Inflammatory macrophage treated with lipopolysaccharide for 1 hour (primary cell): ENCODE measurements at places on chromosomes 4 and X.

DNA sequence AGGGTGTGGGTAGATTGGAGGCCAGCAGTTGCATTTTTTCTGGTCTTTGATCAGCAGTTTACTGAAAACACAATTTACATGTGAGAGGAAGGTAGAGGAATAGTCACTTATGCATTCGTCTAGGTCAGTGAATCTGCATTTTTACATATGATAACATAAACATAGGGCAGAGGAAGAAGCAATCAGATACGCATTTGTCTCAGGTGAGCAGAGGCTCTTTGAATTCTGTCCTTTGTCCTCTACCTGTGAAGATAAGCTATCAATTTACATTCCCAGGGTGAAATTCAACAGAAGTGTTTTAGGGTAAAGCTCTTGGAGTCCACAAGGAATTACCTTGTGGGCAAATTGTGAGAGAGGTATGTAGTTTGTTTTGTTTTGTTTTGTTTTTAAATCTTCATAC, 306.5 kb downstream of the MAGEB5 start:
- DNase-seq: no peak

GRCh38 chrX:20372533-20372932, 105.8 kb upstream of the RPS6KA3 start:
- DNase-seq: peak; percentile 71

GRCh38 chr4:169210504-169211118, 60.1 kb downstream of the SH3RF1 start:
- DNase-seq: peak; percentile 75

GRCh38 chr4:120874792-120875774, 47.4 kb downstream of the PRDM5 start:
- DNase-seq: no peak

DNA sequence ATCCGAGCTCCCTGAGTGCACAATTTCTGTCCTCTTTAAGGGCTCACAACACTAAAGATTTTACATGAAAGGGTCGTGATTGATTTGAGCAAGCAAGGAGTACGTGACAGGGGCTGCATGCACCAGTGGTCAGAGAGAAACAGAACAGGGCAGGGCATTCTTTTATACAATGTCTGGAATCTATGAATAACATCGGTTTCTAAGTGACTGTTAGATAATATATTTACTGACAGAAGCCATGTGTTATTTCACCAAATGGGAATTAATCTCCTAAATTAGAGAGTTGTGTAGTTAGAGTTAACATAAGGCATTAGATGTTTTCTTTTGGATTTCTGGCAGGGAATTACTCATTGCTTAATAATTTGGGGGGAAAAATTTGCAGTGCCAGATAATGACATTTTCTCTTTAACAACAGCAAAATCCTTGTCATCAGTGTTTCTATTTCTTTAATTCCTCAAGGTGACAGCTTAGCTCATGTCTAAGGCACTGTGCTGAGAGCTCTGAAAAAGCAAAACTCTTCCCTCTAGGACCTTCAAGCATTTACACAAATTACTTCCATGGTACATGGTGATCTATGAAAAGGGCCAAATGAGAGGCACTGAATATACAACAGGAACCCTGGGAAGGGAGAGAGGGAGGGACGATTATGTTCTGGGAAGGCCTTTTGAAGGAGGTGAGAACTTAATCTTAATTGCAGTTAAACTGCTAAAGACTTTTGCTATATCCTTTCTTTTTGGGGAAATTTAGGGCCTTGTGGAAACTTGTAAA, 145.0 kb downstream of the RTL3 start:
- DNase-seq: no peak

- no peak for DNase-seq
These were observed 93.6 kb upstream of the CPEB2 start for GRCh38 chr4:14908635-14909034.

GRCh38 chr4:183139058-183139750, 40.1 kb downstream of the WWC2 start:
- no peak for DNase-seq

DNA sequence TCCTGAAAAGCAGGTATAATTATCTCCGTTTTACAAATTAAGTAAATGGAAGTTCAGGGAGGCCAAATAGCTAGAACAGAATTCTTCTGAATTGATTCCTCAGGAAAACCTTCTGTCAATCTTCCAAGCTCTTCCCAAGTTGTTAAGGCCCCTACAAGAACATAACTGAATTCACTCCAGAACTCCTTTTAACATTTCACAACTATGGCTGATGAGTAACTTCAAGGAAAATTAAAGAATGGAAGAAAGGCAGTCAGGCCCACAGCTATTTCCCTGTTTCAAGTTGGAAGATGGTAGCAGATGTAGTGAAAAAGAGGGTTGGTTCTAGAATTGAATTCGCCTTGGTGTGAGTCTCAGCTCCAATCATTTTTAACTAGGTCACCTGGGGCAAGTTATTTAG, 15.9 kb downstream of the SETD7 start:
- no peak for DNase-seq

GRCh38 chr4:142373610-142374009, 472.5 kb downstream of the INPP4B start:
- DNase-seq: no peak

GRCh38 chrX:68665502-68665901, 18.0 kb downstream of the STARD8 start:
- DNase-seq: peak; percentile 12

DNA sequence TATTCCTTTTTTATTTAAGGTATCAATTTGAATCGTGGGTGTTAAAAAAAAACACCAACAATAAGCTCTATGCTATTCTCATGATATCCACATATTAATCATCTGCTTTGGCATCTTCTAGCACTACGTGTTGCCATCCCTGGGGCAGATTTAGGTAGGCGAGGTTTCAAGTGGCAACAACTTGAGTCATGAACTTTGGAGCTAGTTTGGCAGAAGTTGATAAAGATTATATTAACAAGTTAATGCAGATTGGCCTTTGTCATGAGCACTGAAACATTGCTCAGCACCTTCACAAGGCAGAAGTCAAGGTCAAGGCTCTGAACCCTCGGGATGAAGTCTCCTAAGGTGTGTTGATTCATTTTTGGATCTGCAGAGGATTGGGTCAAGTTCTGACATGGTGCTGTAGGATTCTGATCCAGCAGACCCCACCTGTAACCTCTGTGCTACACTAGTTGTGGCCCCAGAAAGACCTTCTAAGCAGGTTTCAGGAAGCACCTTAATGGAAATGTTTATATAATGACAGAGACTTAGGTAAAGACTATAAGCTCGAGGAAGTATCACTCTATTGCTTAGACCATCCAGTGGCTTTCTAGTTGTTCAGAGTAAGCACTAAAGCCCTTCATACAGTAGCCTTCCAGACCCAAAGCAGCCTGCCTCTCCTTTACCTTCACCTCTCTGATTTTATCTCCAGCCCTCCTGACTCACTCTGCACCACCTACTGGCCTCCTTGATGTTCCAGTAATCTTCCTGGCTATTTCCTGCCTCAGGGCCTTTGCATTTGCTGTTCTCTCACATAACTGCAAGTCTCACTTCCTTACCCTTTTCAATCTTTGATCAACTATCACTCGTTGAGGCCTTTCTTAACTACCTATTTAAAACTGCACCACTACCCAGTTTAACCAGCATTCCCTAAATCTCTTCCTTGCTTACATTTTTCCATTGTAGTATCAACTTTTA, 117.0 kb upstream of the SLC4A4 start:
- DNase-seq: no peak
